ENCODE measurements at places on chromosomes 1 and 21.

DNA sequence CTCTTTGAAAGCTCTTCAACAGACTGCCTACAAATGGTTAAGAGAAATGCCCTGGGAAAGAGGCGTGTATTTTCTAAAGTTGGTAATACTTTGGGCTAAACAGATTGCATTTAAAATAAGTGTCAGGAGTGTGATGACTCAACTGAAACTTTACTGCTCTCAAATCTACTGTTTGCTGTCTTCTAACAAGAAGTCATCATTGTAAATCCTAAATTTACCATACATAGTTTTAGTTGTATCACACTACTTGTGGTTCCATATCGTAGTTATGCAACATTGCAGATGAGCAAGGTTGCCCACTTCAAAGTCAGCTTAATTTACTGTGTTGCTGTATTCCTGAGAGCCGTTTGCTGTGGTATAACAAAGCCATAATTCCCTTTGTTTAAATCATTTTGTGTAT, 59.6 kb downstream of the RGS21 start:
- DNase-seq = no peak

- no peak for DNase-seq
Observed at GRCh38 chr1:81032973-81033425, 767.7 kb upstream of the ADGRL2 start.

- DNase-seq = no peak
Observed at GRCh38 chr21:30146558-30147282, 19.9 kb downstream of the CLDN17 start.

- no peak for DNase-seq
Observed at GRCh38 chr1:17904290-17904689, 149.2 kb downstream of the ACTL8 start.

GRCh38 chr1:227924833-227925574, 22.7 kb downstream of the WNT9A start:
- no peak for DNase-seq

GRCh38 chr1:113835686-113836290, 23.5 kb upstream of the RSBN1 start:
- DNase-seq = peak; percentile 44

DNA sequence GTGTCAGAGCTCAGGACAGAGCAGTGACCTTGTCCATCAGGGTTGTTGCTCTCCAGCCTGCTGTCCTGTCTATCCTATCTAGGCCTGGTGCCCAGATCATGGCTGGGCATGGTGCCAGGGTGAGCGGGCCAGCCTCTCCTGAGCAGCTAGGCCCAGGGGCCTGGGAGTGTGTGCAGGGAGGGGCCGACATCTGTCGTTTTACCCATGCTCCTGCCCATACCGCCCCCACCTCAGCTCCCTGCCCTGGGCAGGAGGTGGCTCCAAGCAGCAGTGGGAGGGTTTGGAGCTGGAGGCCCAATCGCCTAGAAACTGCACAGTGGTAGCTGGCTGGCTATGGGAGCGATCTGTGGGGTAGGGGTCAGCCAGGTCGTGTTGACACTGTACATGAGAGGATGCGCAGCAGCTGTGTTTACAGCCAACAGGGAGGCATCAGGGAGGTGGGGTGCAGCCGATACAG, 6.5 kb downstream of the INSRR start:
- no peak for DNase-seq

- no peak for DNase-seq
Observed at GRCh38 chr1:2981981-2982614, 39.2 kb upstream of the ACTRT2 start.

DNA sequence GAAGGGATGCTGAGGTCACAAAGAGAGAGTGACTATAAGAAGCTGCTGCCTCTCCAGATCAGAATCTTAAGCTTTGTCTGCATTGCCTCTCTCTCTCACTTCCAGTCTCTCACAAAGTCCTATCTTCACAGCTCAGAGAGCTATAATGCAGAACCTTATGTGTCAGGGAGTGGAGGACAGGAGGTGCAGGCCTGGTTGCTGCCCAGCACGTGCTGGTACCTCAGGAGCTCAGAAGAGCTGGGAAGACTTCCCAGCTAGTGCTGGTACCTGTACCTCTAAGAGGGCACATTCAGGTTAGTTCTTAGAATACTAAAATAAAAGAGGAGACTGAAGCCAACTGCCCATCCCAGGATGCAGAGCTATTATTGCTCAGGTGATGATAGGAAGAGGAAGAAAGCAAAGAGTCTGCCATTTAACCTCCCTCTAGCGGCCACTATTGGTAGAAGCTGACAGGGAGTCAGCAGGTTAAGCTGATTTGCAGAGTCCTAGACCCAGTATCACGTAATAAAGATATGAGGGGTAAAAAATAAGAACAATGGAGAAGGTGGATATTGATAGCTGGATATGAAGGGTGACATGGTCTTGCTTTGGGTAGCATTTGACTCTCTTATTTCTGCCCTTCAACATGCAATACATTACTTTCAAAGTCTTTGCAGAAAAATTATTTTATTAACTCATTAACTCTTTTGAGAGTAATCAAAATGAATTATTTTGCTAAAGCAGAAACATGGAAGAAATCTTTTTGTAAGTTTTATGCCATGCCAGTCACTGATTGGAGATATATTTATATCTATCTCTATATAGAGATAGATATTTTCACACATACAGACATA, 138.1 kb upstream of the HMCN1 start:
- peak; percentile 66 for DNase-seq

GRCh38 chr21:36636016-36636415, 62.9 kb upstream of the SIM2 start:
- DNase-seq = no peak

- DNase-seq = no peak
Observed at GRCh38 chr1:80917225-80917624, 883.5 kb upstream of the ADGRL2 start.

DNA sequence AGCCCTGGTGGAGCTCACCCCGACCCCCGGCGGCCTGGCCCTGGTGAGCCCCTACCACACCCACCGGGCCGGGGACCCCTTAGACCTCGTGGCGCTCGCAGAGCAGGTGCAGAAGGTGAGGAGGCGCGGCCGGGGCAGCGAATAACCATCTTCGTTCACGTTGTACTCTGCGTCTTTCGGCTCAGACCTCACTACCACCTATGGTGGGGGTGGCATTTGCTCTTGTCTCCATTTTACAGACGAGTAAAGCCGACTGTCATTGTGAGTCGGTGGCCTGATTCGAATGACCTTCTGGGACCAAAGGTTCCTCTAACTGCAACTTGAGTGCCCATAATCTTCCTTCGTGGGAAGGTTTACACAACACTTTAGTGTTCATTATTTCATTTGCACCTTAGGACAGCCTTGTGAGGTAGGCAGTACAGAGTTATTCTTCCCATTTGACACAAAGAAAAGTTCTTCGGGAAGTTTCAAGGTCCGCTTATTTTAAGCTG, 506 bp downstream of the C1orf50 start:
- no peak for DNase-seq

DNA sequence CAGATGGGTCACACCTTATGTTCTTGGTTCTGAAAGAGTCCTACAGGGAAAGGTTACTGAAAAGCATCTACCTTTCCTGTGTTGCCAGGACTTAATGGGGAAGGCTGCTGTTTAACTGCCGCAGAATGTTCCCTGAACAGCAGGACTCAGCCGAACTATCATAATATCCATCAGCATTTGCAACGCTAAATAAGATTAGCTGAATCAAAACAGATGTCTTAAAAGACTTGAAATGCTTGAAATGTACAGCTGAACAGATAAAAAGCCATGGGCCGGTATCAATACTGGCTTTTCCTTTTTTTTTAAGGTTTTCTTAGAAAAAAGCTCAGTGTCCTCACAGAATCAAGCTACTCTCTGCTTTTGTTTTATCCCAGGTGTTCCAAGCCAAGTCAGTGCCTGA, 19.7 kb upstream of the ATP13A2 start:
- DNase-seq = no peak

DNA sequence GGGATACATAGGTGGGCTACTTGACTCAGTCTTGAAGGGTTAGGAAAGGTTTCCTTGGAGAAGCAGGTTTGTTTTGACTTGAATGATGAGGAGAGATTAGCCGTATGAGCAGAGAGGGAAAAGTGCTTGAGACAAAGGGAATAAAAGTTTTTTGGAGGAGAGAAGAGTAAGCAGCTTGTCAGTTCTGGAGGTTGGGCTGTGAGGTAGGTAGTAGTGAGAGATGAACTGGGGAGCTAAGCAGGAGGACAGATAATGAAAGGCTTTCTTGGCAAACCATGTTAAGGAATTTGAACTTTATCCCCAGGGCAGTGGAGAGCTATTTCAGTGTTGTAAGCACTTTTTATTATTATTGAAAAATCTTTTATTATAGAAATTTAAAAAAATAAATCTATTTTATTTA, 3.6 kb downstream of the OSBPL9 start:
- DNase-seq = no peak

- DNase-seq = no peak
Observed at GRCh38 chr1:91450260-91450659, 45.6 kb upstream of the HFM1 start.

- no peak for DNase-seq
Observed at GRCh38 chr1:34984435-34984792, 733 bp downstream of the TMEM35B start.

DNA sequence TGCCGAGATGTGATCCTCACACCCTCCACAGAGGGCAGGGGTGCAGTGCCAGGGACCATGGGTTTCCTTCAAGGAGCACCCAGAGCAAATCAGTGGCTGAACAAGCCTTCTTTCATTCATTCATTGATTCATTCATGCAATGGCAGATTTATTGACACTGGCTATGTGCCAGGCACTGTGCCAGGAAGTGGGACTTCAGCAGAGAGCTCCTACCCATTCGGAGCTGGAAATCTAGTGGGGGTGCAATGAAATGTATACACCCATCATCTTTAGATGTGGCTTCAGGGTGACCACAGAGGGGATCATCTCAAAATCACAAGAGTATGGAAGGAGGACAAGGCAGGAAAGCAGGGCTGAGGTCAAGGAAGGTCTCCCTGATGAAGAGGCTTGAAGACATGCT, 18.9 kb downstream of the SLC6A9 start:
- DNase-seq = no peak

DNA sequence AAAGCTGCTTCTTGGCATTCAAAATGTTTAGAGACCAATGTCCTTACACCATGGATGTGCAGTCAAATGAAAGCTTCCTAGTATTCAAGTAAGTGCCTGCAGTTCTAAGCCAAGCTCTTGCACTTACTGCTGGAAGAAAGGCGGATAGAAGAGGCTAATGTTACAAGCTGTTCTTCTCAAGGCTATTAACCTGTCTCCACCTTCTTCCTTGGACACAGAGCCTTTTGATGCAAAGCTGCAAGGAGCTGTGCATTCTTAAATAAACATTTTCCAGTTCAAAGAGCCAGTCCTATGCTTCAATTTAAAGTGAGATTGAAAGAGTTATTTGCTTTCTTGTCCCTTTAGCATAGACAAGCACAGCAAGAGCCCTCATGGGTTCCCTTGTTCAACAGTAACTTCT, 167.9 kb upstream of the RUNX1 start:
- no peak for DNase-seq

GRCh38 chr21:37799211-37800056, 116.8 kb downstream of the KCNJ6 start:
- no peak for DNase-seq

DNA sequence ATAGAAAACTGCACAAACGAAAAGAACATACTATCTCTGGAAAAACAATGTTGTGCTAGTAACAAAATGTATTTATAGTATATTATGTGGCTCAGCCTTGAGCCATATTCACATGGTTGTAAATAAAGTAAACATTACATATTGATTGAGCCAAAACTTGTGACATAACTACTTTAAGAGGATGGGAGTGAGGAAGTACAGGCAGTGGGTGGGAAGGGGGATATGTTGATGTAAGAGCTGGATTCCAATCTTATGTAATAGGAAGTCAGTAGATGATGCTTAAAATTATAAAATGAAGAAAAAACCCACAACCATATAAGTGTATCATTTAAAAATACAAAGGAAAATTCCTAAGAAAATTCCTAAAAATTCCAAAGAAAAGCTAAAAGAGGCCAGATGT, 42.7 kb downstream of the RHOU start:
- DNase-seq = no peak

- no peak for DNase-seq
Observed at GRCh38 chr1:51946300-51946699, 44.2 kb downstream of the RAB3B start.

GRCh38 chr1:170711682-170712081, 47.8 kb downstream of the PRRX1 start:
- DNase-seq = no peak

- no peak for DNase-seq
Observed at GRCh38 chr1:168271636-168272035, 9.0 kb upstream of the TBX19 start.

- no peak for DNase-seq
Observed at GRCh38 chr1:6971048-6971447, 185.8 kb downstream of the CAMTA1 start.

GRCh38 chr1:53893999-53894636, at the start of gene DIO1:
DIO1 (plus strand) TSS chr1:53894187; CDS start chr1:53894211, 24 bp downstream.
- no peak for DNase-seq

Measured in activated CD4-positive, alpha-beta T cell treated with anti-CD3 and anti-CD28 coated beads for 4 hours (primary cell).